ENCODE measurements at places on chromosomes 12 and 14.

DNA sequence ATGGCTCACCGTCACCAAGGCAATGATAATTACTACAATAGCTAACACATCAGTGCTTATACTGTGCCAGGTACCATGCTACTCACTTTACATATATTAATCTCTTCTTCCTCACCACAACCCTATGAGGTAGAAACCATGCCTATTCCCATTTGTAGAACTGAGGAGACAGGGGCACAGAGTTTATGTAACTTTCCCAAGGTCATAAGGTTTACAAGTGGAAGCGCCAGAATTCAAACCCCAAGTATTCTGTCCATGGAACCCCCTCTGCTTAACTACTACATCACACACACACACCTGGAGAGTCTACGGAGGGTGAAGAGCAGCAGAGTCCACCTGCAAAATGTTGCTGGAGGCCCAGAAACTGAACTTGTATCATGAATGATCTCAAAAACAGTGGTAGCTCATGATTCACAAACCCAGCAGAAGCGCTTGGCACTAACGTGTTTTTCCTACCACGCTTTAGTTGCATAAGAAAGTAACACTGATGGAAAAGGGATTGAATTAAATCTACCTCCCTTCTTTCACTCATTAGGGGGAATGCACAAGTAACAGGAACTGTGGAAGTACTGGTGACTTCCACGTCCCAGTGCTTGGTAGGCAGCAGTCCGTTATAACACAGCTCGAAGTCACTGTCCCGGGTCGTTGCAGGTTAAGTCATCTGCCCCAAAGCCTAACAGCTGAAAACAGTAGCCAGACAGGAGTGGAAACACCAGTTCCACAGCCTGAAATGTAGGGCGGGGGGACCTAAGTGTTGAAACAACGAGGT is 2.0 kb downstream of the ITPR2 start:
- DNase-seq = no peak

GRCh38 chr14:70156592-70156991 is 32.2 kb downstream of the SLC8A3 start:
- DNase-seq = no peak

- no peak for DNase-seq
Observed at GRCh38 chr12:54608156-54608555, 19.7 kb upstream of the PPP1R1A start.

DNA sequence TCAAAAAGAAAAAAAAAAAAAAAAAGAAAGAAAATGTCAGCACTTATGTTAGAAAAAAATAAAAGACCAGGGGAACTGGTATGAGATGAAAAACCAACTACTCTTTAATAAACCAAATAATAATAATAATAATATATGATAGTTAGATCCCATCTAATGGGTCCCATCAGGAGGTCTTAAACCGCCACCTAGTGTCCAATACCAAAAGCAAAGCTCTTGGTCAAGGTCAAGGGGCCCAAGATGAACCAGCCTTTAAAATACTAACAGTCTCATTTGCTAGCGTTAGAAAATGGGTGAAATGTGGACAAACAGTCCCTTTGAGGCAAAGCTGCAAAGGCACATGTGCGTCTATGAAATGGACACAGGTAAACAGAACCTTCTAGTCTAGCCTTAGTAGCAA is 12.3 kb downstream of the BRAP start:
- DNase-seq = no peak

DNA sequence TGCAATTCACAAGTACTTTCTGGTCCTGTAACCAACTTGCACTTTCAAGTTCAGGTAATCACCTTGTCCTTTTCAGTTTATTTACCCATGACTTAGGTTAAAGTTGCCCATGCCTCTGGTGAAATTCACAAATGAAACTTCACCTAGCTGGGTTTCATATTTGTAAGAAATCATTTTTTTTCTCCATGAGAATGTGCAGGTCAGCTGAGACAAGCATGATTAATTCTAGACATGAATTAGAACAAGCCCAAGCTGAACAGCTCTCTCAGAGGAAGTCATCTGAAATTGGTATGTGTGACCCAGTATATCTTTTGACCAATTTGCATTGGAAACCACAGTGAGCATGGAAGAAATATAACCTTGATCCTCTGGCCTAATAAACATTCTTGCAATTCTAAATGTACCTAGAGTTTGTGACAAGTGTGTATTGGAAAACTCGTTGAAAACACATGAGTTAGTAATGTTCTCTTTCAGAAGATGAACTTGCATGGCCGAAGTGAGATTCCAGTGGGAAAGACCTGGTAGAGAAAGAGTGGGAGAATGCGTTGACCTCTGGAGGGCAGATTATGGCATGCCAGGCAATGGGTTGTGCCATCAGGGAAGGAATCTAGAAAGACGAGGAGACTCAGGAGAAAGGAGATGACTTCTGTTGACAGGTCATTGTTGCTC is 486.5 kb downstream of the ZFP36L1 start:
- DNase-seq = no peak

GRCh38 chr14:79730953-79731352 is 480.4 kb downstream of the DIO2 start:
- DNase-seq = no peak

DNA sequence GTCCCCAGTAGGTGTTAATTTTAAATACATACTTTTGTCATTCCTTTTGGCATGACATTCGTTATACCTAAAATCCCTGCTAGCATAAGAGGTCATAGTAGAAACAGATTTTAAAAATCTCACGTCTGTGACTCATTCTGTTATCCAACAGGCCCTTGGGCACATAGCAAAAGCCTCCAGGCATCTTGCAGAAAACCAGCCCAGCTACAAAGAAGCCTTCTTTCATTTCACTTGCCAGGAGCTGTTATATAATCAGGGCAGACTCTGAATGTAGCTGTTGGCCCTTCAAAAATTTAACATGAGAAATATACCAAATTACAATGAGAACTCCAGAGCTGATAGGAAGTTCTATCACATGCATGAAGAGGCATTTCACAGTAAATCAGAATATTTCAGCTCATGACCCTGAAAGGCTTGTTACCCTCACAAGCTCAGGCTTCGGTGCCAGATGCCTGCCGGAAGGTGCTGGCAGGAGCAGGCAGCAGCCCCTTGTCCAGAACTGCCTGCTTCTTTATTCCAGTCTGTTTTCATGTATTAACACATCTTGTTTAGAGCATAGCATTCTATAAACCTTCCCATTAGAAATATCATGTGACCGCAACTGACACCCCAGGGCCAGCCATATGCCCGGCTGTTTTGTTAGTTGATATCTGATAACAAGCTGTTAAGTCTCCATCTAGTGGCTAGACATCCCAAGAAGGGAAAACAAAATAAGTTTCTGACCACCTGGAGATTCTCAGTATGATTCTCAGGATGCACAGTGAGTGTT is 17.8 kb downstream of the E2F7 start:
- no peak for DNase-seq

GRCh38 chr12:107320929-107321631 is 227.7 kb upstream of the CRY1 start:
- no peak for DNase-seq

DNA sequence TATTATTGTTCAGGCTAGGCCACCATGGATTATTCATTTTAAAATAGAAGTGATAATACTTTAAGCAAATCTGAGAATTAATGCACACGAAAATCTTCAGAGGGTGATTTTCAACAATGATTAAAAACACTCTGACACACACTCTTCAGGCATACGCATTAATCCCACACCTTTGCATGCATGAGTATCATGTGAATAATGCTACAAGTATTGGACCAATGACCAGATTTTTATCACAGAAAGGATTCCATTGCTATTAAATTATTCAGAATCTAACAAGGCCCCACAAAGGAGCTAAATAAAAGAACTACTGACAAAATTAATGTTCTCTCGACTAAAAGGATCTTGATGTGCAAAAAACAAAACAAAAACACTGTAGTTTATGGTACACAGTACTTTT is 11.1 kb downstream of the EPS8 start:
- no peak for DNase-seq

DNA sequence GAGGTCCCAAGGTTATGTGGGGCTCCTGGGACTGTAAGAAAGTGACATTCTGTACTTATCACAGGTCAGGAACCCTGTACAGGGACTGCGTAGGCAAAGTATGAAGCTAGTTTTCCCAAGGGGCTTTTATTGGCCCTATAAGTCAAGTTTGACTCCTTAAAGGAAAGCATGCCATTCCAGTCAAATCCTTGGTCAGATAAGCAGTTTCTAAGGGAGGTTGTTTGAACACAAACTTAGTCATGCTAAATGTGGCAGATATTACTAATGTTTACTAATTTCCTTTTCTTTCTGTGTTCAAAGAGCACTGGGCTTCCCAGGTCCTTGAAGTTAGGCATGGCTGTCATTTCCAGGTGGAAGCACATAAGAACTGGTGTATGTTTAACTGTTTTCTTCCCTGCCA is 472.4 kb downstream of the ATP23 start:
- no peak for DNase-seq

GRCh38 chr14:99794151-99794780 is 1.1 kb downstream of the EML1 start:
- no peak for DNase-seq

DNA sequence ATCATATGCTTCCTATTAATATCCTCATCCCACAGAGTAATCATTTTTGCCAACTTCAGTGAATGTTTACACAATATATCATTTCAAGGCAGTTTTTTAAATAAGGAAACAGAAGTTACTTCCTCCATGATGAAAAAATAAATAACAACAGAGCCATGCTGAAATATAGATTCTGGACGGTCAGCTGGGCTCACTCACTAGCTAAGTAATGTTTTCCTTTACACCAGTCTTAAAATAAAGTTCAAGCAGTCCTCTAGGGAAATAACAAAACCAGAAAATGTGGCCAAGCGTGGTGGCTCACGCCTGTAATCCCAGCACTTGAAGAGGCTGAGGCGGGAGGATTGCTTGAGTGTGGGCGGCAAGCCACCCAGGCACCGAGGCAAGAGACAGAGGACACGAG is 28.7 kb downstream of the AICDA start:
- DNase-seq = no peak

DNA sequence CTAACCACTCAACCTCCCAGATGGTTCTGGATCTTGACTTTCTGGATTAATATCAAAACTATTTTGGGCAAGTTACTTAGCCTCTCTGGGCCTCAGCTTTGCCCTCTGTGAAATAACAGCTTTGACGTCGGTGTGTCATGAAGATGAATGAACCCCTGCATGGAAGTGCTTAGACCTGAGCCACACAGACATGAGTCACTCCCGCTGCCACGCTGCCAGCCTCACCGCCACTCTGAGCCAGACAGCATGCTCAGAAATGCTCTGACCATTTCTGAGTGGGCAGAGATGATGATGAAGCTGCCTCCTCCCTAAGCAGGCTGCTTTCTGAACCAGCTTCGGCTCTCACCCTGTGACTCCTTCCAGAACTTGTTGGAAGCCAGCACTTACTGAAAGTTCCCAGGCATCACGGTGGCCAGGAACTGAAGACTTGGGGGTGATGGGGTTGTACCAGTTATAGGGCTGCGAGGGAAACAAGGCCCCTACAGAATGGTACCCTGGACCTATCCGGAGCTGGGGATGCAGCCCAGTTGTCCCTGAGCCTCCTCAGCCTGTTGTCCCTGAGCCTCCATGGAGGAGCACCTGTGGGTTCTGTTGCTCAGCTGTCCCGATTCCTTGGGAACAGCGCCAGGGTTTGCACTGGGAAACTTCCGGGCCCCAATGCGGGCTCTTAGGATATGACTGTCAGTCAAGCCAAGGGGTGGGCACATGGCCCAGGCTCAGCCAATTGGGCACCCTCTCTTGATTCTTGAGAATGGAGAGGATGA is 2.0 kb upstream of the CCDC197 start:
- DNase-seq = no peak

DNA sequence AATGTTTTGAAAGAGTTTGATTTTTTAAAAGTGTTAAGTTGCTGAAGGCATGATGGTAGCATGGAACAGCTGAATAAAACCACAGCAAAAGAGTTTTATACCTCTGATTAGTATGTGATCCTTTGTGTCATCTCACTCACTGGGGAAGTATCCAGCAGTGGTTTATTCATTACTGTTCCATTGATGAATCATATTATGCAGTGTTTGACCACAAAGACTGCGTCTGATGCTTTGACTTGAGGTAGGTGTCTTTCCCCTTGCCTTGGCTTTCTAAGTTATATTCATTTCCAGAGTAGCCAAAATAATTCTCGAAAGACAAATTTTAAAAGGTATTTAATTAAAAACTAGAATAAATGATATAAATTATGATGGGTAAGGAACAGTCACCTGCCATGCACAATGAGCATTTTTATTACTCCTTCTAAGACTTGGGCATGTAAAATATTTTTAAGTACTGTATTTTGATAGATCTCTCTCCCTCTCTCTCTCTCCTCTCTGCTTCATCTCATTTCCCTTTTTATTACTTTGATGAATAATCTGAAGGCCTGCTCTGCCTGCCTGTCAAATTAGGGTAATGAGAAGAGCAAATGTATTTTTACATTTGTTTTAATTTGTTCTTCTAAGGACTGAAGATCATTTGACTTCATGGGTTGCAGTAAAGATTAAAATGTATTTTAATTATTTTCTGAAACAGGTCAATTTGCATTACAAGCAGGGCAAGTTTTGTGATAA is 164.9 kb downstream of the NAV3 start:
- no peak for DNase-seq

GRCh38 chr12:89345376-89345775 is 6.9 kb downstream of the DUSP6 start:
- DNase-seq = no peak

GRCh38 chr12:13503094-13503835 is 306.7 kb downstream of the EMP1 start:
- no peak for DNase-seq

DNA sequence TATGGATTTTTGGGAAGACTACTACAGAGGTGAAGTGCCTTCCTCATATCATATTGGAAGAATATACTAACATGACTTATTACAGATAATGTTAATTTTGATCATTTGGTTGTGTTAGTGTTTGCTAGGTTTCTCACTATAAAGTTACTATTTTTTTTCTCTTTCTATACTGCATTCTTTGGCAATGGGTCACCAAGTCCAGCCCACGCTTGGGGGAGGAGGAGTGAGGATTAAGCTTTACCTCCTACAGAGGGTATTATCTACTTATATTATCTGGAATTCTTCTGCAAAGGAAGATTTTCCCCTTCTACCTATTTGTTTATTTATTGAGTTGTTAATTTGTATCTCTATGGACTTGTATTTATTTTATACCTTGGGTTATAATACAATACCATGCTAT is 31.5 kb downstream of the SCN8A start:
- no peak for DNase-seq
